ENCODE measurements at places on chromosomes 16 and 17.

- no peak for DNase-seq
These were observed 5.0 kb downstream of the UNC45B start for GRCh38 chr17:35152421-35153140.

- no peak for DNase-seq
These were observed 121.9 kb downstream of the CDYL2 start for GRCh38 chr16:80682421-80683070.

GRCh38 chr16:11152677-11153331, 103.2 kb downstream of the SOCS1 start:
- DNase-seq, result no peak

- DNase-seq, result no peak
These were observed 80.0 kb downstream of the CPPED1 start for GRCh38 chr16:12723681-12724080.

- DNase-seq, result no peak
These were observed 9.5 kb upstream of the ITGA2B start for GRCh38 chr17:44398692-44399691.

DNA sequence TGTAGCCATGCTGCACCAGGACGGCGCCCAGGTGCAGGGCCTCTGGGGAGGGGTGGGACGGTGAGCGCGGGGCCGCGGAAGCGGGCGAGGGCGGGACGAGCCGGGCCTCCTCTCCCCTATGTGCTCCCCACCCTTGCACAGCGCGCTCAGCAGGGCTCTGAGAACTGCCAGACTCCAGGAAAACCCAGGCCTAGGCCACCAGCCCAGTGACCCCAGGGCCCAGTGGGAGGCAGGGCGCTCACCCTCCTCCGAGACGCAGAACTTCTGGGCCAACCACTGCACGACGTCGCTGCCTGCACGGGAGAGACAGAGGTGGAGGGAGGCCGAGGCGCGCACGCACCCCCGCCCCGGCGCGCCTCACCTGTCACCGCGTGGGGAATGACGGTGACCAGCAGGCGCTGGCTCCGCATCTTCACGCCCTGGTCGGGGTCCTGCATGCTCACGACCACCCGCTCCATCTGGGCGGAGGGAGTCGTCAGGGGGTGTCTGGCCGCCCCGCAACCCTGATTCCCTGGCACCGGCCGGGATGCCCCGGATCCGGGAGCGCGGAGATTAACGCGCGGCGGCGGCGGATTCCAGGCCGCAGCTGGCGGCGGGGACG, 603 bp downstream of the RGS11 start:
- DNase-seq, result no peak

DNA sequence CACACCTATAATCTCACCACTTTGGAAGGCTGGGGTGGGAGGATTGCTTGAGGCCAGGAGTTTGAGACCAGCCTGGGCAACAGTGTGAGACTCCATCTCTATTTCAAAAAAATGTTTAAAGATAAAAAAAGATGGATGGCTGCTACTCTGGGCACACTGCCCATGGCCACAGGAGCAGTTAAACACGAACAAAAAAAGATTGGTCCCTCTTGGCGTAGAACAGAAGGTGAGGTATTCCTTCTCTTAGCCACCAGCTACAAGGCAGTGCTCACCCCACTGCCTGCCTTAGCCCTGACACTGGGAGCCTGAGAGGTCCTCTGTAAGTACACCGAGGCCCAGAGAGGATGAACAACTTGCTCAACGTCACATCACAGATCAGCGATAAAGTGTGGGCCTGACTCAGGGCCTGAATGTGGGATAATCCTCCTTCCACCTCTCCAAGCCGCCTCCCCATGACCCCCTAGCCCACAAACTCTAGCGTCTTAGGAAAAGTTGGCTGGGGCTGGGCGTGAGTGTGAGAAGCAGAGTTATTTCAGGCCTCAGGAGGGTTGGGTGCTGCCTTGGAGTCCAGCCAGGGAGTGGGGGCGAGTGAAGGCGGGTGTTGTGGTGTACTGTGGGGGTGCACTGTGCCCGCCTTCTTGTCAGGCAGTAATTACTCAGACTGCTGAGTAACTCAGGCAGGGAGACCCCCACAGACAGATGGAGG, 2.3 kb upstream of the DPH1 start:
- DNase-seq, result no peak

DNA sequence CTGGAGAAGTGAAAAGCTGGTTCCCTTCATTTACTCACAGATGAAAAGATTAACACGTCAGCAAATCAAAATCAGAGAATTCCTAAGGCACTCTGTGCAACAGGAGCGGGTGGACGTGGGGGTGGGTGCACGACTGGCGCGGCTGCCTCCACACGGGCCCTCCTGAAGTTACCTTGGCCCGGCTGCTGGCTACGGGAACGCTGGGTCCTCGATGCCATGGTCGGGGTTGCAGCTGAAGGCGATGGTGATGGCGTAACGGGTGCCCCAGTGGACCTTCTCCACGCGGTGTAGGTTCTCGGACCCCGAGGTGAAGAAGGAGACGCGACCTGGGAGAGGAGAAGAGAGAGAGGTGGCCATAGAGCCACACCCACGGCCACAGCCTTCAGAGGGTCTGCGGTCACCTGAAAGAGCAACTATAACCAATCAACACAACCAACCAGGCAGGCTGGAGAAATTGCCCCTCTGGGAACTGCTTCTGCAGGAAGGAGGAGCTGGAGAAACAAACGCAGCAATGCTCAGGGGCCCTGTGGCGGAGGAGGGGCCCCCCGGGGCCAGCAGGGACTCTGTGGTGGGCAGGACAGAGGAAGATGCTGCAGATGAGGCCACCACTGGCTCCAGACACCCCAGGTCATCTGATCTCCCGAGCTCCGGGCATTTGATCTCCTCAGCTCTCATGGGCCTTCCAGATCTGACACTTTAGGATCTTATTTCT, 20.8 kb downstream of the UTS2R start:
- no peak for DNase-seq

DNA sequence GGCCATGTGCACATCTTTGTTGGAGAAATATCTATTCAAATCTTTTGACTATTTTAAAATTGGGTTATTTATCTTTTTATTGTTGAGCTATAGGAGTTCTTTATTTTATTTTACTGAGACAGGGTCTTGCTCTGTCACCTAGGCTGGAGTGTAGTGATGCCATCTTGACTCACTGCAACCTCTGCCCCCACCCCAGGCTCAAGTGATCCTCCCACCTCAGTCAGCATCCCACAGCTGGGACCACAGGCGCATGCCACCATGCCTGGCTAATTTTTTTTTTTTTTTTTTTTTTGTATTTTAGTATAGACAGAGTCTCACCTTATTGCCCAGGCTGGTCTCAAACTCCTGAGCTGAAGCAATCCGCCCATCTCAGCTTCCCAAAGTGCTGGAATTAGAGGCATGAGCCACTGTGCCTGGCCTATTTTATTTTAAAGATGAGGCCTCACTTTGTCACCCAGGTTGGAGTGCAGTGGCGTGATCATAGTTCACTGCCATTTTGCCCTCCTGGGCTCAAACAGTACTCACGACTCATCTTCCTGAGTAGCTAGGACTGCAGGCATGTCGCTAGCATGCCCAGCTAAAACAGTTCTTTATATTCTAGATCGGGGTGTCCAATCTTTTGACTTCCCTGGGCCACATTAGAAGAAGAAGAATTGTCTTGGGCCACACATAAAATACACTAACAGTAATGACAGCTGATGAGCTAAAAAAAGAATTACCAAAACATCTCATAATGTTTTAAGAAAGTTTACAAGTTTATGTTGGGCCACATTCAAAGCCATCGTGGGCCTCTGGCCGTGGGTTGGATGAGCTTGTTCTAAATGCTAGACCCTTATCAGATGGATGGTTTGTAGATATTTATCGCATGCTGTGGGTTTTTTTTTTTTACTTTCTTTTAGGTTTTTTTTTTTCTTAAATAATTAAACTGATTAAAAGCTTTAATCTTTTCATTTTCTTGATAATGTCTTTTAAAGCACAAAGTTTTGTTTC, 13.7 kb downstream of the TENT4B start:
- DNase-seq, result no peak

GRCh38 chr16:27102701-27103575, 36.2 kb downstream of the C16orf82 start:
- no peak for DNase-seq

DNA sequence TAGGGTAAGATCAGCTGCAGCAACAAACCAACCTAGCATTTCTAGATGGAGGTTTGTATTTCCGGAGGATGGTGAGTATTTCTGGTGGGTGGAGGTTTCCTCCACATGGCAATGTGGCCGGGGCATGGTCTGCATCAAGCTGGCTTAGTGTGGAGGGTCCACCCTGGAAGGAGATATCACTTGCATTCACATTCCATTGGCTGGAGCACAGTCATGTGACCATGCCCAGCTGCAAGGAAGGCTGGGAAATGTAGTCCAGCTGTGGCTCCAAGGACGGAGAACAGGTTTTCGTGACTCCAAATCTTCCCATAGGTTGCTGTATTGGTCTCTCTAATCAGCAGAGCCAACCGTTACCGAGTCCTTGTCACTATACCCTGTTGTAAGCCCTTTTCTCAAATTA, 68.7 kb downstream of the RAI1 start:
- peak; percentile 49 for DNase-seq

DNA sequence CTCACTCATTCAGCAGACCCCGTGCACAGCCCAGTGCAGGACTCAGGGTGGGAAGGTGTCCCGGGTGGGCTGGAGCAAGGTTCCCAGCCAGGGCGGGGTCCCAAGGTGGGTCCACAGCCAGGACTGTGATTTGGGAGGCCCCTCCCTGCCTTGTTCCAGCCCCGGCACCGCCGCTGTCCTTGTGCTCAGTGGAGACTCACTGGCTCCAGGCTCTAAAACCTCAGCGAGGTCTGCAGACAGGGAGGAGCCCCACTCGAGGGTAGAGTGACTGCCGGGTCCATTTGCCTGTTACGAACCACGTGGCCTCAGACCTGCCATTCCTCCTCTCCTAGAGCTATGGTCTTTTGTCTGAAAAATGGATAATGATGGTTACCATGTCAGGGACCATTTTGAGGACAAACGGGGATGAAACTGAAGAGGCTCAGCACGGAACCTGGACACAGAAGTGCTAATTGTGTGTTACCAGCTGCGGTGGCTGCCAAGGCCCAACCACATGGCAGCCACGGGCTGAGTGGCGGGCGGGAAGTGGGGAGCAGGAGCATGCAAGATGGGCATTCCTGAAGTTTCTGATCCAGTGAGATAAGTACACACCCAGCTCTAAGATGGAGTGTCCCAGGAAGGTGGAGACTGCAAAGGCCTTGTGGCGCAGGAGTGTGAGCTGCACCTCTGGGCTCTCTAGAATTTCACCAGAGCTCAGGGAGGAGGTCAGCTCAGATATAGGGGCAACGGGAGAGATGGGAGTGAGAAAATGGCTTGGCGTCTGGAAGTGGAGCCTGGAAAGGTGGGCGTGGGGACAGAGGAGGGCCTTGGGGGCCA, 317.6 kb downstream of the SEC14L1 start:
- no peak for DNase-seq

DNA sequence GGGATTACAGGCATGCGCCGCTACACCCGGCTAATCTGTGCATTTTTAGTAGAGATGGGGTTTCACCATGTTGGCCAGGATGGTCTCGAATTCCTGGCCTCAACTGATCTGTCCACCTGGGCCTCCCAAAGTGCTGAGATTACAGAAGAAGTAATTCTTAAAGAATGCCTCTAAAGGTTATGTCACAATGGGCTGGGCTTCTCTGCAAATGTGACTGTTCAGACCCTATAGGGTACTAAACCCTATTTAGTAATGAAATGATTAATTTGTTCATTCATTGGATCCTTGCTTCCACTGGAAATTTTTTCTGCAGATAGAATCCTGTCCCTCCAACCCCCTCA, 108.8 kb upstream of the CORO6 start:
- DNase-seq, result no peak

DNA sequence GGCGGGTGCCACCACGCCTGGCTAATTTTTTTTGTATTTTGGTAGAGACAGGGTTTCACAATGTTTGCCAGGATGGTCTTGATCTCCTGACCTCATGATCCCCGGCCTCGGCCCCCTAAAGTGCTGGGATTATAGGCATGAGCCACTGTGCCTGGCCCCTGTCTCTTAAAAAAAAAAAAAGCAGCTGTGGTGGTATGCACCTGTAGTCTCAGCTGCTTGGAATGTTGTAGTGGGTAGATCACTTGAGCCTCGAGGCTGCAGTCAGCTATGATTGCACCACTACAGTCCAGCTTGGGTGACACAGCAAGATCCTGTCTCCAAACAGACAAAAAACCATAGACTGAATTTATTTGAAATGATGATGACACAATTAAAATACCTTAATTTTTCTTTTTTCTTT, 24.3 kb downstream of the CDK12 start:
- no peak for DNase-seq

- no peak for DNase-seq
These were observed 5.0 kb downstream of the SGCA start for GRCh38 chr17:50170662-50171370.

DNA sequence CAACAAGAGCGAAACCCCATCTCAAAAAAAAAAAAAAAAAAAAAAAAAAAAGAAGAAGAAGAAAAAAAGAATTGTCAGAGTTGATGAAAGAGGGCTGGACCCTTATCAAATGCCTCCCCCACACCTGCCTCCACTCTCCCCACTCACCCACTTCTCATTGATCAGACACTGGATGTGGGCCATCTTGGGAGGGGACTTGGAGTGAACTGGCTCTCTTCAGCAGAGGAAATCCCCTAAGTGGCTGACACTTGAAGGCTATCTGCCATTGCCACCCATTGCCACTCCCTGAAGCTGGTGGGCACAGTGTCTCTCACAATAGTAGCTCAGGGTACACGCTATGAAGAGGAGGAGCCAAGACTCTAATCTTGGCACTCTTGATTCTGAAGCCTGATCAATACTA, 1.6 kb downstream of the ITGA2B start:
- no peak for DNase-seq

DNA sequence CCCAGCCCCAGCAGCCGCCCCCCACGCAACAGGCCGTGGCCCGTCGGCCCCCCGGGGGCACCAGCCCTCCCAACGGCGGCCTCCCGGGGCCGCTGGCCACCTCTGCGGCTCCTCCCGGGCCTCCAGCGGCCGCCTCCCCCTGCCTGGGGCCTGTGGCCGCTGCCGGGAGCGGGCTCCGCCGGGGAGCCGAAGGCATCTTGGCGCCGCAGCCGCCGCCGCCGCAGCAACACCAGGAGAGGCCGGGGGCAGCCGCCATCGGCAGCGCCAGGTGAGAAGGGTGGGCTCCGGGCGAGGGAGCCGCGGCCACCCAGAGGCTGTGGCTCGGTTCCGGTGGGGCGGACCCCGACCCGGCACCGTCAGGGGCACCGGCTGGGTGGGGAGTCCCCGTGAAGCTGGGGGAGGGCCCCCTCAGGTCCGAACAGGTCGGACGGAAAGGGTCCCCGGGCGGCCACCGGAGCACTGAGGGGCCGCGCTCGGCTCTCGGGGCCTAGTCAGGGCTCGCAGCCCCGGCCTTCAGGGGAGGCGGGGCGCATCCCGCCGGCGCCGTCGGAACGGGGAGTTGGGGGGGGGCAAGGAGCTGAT, 583 bp downstream of the ATXN2L start:
- DNase-seq, result no peak
